Activated T-helper 17 cell treated with anti-CD3 and anti-CD28 coated beads, Interleukin-2, amount 50 U/mL, for 72 hours (primary cell): ENCODE measurements at places on chromosomes 11 and 22.
A peak's percentile ranks its signal among the peaks of the same experiment; 100 is the strongest.

GRCh38 chr11:65898656-65899355, 1.4 kb downstream of the FOSL1 start:
- ATAC-seq = no peak

DNA sequence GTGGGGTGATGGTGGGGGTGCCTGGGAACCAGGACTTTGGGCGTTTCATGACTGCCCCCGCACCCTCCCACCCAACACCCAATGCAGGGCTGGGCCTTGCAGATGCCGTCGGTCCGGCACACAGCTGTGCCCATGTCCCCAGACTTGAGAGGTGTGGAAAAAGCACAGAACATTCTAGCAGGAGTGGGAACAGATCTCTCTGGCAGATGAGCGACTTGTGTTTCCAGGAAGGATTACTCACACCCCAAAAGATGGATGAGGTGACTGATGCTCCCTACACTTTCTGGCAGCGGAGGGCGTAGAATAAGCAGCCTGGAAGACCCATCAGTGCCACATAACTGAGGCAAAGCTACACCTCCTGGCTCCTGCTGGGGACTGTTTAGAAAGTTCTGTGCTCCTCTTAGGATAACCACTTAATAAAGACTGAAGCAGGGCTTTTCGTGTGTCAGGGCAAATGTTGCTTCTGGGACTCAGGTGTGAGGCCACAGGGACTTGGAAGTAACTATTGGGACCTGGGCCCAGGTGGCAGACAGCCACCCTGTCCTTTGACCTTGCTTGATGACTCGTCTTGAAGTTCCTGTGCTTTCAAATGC, 24.2 kb downstream of the FBLN1 start:
- no peak for ATAC-seq

GRCh38 chr11:120235024-120235628, 4.8 kb upstream of the POU2F3 start:
- ATAC-seq = peak; percentile 80

- no peak for ATAC-seq
These were observed 19.4 kb downstream of the OR2AT4 start for GRCh38 chr11:75077316-75077715.

GRCh38 chr11:65585396-65586246, 9.8 kb downstream of the EHBP1L1 start:
- no peak for ATAC-seq

GRCh38 chr11:10743354-10744000, 7.6 kb upstream of the CTR9 start:
- peak; percentile 9 for ATAC-seq

DNA sequence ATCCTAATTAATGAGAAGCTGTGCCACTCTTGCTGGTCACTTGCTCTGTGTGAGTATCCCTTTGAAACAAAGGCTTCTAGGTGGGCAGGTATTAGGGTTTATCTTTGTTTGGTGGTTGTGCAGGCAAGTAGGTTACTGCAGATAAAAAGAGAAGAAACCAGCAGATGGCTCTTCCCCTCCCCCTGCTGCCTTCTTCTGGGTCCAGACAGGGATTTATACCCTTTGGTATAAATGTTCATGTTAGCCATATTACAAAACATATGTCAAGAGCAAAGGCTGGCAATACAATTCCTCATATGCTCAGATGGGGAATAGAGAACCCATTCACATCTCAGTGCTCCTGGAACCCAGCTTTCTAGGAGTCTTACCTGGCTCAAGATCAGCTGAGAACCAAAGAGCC, 109.9 kb downstream of the NAV2 start:
- no peak for ATAC-seq

GRCh38 chr11:130802567-130802966, 113.7 kb downstream of the SNX19 start:
- ATAC-seq = no peak

GRCh38 chr11:75193711-75194110, 42.8 kb downstream of the SLCO2B1 start:
- ATAC-seq = no peak

DNA sequence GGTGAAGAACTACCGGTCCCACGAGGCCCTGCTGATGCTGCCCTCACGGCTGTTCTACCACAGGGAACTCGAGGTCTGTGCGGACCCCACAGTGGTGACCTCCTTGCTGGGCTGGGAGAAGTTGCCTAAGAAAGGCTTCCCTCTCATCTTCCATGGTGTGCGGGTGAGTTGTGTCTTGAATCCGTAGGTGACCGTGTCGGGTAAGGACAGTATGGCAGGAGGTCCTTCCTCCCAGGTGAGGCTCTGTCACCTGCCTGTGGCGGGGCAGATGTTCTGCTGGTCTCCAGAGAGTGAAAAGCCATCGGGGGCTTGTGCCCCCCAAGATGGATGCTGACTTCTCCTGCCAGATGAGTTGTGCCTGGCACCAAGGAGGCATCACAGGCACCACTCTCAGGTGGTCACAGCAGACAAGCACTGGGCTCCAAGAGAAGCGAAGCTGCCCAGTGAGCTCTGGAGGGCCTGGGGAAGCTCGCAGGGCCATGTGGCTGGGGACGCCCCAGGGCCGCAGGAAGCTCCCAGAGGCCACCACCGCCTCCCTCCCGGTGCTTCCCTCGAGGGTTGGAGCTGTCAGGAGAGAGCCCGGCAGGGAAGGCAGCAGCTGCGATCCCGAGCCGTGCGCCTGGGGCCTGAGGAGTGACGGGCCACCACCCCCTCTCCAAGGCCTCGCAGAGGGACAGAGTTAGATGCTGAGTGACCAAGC, 17.3 kb upstream of the PANX2 start:
- no peak for ATAC-seq

GRCh38 chr11:20360650-20361049, 2.9 kb upstream of the HTATIP2 start:
- ATAC-seq = peak; percentile 46

DNA sequence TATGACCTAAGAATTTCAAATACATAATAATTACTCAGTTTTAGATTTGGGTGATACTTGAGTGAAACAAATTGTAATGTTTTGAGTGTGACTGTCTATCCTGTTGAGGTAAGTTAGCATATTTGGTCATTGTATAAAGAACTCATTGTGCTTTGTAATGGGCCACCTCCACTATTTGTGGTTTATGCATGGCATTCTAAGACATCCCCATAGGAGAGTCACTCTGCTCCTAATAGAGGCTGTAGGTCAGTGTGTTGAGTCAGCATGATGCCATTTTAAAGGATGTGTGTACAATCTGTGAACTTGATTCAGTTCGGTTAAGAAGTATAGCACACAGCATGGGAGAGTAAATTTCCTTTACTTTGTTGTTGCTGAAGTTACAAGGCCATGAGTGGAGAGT, 1112.4 kb downstream of the JRKL start:
- no peak for ATAC-seq

DNA sequence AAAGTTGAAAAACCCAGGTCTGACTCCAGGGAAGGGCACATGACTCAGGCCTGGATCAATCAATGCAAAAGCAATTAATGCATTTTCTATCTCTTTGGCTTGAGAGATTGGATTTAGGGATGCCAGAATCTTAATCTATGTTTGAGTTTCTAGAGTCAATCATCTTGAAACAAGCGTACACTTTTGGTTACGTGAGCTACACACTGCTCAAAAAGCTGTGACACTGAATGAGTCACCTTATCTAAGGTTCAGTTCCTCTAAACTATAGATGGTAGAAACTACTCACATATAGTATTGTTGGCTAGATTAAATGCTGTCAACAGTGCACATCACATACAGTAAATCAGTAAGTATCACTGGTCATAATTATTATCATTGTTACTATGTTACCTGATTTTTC, 24.2 kb downstream of the MRE11 start:
- peak; percentile 83 for ATAC-seq

- no peak for ATAC-seq
These were observed 506.1 kb downstream of the BRD1 start for GRCh38 chr22:49321477-49322055.

DNA sequence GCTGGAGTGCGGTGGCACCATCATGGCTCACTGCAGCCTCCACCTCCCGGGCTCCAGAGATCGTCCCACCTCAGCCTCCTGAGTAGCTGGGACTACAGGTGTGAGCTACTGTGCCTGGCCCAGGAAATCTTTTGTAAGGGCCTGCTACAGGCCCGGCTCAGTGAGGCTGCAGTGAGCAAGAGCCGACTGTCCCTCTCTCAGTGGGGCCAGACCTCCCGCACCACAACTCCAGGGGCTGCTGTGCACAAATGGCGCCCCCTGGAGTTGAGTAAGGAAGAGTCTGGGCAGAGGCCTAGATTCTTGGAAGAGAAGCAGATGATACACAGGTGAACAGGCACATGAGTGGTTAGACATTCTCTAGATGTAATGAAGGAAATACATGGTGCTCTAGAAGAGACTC, 7.0 kb downstream of the SERHL2 start:
- no peak for ATAC-seq

DNA sequence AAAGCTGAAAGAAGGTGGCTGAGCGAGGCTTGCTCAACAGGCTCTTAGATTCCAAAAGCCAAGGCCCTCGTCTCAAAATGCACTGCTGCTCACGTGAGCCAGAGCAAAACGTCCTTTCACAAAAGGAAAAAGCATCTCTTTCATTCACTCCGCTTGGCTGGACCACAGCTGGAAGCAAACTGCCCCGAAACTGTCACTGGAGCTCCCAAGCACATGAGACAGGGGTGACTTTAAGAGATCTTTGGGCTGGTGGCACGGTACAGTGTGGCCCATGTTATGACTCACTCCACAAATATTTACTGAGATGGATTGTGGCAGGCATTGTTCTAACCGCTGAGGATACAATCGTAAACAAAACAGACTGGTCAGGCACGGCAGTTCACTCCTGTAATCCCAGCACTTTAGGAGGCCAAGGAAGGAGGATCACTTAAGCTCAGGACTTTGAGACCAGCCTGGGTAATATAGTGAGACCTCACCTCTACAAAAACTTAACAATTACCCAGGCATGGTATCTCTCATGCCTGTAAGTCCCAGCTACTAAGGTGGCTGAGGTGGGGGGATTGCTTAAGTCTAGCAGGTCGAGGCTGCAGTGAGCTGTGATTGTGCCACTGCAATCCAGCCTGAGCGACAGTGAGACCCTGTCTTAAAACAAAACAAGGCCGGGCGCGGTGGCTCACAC, 3.6 kb downstream of the PLA2G6 start:
- no peak for ATAC-seq

- no peak for ATAC-seq
These were observed 8.5 kb upstream of the SLN start for GRCh38 chr11:107720303-107720774.

GRCh38 chr22:35552196-35552842, 11.7 kb downstream of the RASD2 start:
- ATAC-seq = peak; percentile 91

DNA sequence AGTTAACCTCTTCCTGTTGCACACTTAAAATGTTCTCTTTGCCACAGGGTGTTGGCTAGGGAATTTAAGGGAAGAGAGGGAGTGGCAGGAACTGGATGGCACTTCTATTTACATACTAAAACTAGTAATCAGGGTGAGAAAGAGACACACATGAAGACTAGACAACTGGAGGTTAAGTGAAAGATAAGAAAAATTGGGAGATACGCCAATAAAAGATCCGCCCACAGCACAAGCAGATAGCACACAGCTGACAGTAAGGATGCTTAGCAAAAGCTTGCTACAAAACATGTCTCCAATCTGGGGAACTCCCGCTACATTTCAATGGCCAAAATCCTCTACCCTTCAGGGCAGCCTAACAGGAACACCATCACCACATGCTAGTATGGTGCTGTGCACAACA, 12.8 kb downstream of the CPSF7 start:
- ATAC-seq = no peak

GRCh38 chr22:40509401-40510134, 127.0 kb downstream of the MRTFA start:
- no peak for ATAC-seq

DNA sequence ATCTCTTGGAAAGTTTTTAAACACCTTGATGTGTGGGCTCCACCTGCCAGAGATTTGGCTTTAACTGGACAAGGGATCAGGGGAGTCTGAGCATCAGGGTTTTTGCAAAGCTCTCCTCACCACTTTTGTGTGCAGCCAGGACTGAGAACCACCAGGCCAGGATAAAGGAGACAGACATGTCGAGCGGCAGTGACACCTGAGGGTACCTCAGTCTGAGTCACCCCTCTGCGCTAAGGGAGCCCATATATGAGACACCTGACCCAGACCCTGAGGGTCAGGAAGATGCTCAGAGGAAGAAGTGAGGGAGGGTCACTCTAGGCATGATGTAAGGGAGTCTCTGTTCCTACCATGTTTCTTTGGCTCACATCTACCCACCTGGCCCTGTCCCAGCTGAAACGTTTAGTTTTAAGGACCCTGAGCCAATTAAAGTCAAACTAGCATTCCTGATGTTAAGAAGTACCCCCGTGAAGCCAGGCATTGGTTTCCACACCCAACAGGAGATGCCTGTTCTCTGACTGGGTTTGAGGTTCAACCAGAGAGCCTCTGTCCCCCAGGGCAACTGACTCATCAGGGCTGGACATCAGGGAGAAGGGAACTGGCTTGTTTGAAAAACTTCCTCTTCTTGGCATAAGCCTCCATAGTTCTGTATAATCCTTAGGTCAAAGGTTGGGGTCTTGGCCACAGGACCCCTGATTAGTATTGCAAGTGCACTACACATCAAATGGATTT, 72.4 kb upstream of the BIRC3 start:
- no peak for ATAC-seq

DNA sequence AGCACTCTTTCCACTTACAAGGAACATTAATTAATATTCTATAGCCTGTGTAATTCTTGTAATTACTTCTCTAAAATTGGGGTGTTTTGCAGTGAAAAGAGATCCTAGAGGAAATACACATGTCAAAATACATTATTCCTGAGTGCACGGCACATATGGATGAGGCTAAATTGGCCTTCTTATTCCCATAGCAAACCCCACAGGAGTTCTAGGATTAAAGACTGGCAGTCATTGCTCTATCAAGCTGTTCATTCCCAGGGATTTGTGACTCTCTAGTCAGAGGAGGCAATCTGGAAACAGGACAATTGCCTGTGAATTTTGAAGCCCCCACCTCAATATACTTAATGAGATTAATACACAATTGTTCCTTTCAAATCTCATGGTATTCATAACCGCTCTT, 145.9 kb upstream of the OPCML start:
- ATAC-seq = no peak

GRCh38 chr11:126182787-126183445, 28.5 kb downstream of the RPUSD4 start:
- ATAC-seq = no peak

GRCh38 chr11:10604340-10604748, 35.9 kb upstream of the LYVE1 start:
- no peak for ATAC-seq

DNA sequence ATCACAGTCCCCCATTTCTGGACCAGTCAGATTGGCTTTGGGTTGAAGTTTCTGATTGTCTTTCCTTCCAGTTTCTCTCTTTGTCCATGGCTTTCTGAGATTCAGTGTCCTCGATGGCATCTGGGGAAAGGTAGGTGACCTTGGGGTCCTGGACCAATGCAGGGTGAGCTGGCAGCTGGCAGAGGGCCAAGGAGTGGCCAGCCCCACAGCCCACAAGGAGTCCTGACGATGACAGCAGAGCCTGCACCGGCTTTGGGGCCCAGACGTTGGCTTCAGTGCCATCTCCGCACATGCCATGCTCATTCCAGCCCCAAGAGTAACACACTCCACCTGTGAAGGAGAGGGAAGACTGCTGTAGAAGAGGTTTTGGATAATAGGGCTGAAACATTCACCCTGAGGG, 53.5 kb downstream of the KCNC1 start:
- ATAC-seq = no peak

GRCh38 chr11:44576656-44577055, 11.2 kb downstream of the CD82 start:
- no peak for ATAC-seq
